ENCODE measurements at places on chromosomes 4 and X.

DNA sequence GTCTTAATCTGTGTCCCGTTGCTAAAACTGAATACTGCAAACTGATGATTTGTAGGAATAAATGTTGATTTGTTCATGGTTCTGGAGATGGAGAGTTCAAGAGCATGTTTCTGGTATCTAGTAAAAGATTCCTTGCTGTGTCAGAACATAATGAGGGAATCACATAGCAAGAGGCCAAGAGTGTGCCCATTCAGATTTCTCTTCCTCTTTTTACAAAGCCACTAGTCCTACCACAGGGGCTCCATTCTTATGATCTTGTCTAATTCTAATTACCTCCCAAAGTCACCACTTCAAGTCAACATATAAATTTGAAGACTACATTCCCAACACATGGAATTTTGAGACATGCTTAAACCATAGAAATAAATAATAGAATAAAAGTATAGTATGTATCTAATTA lies 608.8 kb upstream of the EPHA5 start:
- H3K4me3 ChIP-seq, result no peak overlapping the region
- DNase-seq, result no peak
- no peak overlapping the region for H3K27ac ChIP-seq
- H3K36me3 ChIP-seq, result no peaks in the 10 kb centered on the region

DNA sequence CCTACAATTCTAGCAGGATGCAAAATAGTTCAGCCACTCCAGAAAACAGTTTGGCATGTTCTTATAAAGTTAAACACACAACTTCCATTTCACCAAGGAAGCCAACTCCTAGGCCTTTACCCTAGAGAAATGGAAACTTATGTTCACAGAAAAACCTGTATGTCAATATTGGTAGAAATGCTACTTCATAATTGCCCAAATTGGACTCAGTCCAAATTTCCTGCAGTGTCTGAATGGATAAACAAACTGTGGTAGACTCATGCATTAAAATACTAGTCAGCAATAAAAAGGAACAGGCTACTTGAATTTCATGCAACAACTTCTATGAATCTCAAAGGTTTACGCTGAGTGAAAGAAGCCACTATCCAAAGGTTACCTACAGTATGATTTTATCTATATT lies 1738.8 kb upstream of the IGFBP7 start:
- H3K27ac ChIP-seq, result no peak overlapping the region
- no peak overlapping the region for H3K4me3 ChIP-seq
- H3K27me3 ChIP-seq, result no peaks in the 10 kb centered on the region
- no peak for DNase-seq
- no peaks in the 10 kb centered on the region for H3K4me1 ChIP-seq
- H3K36me3 ChIP-seq, result no peaks in the 10 kb centered on the region

- no peaks in the 10 kb centered on the region for H3K36me3 ChIP-seq
- H3K27ac ChIP-seq, result peak overlapping the region; percentile 74
- DNase-seq, result peak; percentile 29
- H3K4me3 ChIP-seq, result peak overlapping the region; percentile 98
- H3K27me3 ChIP-seq, result no peaks in the 10 kb centered on the region
Observed at GRCh38 chr4:98996056-98996764, 689 bp downstream of the METAP1 start.

DNA sequence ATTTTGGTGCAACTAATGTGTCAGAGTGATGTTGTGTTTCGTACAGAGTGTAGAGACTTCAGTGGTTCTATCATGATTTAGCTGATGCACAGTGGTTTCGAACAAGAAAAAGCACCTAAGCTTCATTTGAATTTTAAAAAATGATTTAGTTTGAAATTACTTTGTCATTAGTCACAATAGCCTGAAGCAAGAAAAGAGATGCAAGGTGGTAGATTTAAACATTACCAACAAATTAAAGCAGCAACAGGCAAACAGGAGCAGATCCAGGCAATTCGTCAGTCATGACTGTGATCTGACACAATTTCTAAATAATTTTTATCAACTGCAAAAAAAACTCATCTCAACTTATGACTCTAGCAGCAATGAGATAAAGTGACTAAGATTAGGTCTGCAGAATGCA lies 24.6 kb upstream of the COX7B2 start:
- H3K4me1 ChIP-seq, result no peaks in the 10 kb centered on the region
- H3K4me3 ChIP-seq, result no peak overlapping the region
- H3K27ac ChIP-seq, result no peak overlapping the region
- H3K27me3 ChIP-seq, result no peaks in the 10 kb centered on the region

DNA sequence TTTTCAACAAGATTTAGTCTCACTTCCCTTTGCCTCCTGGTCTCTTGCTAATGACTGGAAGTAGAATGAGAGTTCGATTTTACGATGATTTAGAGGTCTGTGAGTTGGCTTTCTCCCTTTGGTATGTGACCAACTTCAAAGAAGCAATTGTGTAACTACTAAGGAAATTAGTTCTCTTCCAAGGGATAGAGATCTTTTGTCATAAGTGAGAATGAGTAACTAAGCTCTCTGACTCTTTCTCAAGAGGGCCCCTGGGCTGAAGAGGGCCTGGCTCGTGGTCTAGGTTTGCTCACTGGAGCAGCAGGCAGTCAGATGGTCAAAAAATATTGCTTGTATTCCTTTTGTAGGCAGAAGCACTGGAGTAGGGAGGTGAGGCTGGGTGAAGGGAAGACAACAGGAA lies 176.3 kb downstream of the ENOX2 start:
- no peak overlapping the region for H3K4me3 ChIP-seq
- H3K27me3 ChIP-seq, result no peaks in the 10 kb centered on the region
- DNase-seq, result no peak
- H3K4me1 ChIP-seq, result no peaks in the 10 kb centered on the region
- H3K36me3 ChIP-seq, result no peaks in the 10 kb centered on the region

- no peaks in the 10 kb centered on the region for H3K27me3 ChIP-seq
- no peaks in the 10 kb centered on the region for H3K4me1 ChIP-seq
- H3K4me3 ChIP-seq, result no peak overlapping the region
- H3K36me3 ChIP-seq, result peaks cover 9% of the 10 kb centered on the region
Observed at GRCh38 chr4:7761312-7761711, 178.3 kb downstream of the AFAP1 start.

- no peak overlapping the region for H3K27ac ChIP-seq
- no peak overlapping the region for H3K4me3 ChIP-seq
- H3K4me1 ChIP-seq, result no peaks in the 10 kb centered on the region
- DNase-seq, result no peak
Observed at GRCh38 chrX:71198066-71198465, 25.0 kb upstream of the GJB1 start.

DNA sequence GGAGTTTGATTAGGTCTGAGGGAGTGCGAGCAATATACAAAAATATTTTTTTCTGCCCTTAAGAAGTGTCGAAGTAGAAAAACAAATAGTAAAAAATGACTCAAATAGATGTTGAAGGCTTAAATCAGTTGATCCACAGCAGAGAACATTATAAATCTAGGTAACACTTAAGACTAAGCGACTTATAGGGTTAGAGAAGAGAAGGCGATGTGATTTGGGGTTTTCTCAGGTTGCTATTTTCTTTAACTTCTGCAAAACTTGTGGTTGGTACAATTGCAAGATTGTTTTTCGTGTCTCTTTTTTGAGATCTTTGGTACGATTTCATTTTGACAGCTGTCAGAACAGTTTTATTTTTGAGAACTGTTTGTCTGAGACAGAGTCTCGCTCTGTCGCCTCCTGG lies 1479.5 kb downstream of the PCDH7 start:
- H3K27ac ChIP-seq, result no peak overlapping the region
- no peak for DNase-seq

- no peak overlapping the region for H3K4me3 ChIP-seq
- H3K36me3 ChIP-seq, result no peaks in the 10 kb centered on the region
- no peaks in the 10 kb centered on the region for H3K27me3 ChIP-seq
- H3K27ac ChIP-seq, result no peak overlapping the region
Observed at GRCh38 chr4:48343551-48343950, 2.2 kb downstream of the SLAIN2 start.

- H3K36me3 ChIP-seq, result no peaks in the 10 kb centered on the region
- H3K27me3 ChIP-seq, result peaks cover 9% of the 10 kb centered on the region
- no peaks in the 10 kb centered on the region for H3K4me1 ChIP-seq
- H3K4me3 ChIP-seq, result no peak overlapping the region
- DNase-seq, result no peak
- H3K27ac ChIP-seq, result no peak overlapping the region
Observed at GRCh38 chrX:133745349-133745748, 240.0 kb downstream of the GPC3 start.

DNA sequence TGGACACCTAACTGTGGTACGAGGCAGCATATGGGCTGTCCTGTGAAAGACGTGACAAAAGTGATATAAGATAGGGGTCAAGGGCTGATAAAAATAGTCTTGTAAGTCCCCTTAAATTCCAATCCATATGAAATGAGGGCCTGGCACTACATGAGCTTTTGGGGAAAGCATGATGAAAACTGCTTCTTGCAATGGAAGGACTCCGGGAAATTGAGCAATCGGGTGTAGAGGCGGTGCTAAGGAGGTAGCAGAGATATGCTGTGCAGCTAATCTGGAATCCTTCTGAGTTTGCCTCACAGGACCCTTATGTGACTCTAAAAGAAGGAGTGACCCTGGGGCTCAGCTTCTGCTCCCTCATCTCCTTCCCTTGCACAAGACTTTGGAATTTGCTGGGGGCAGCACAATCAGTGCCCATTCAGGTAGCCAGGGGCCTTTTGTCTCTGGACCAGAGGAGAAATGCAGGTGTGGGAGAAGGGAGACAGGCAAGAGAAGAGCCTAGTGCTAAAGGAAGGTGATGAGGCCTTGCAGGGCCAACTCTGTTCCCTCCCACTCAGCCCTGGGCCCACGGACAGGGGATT lies 12.8 kb downstream of the CLDN2 start:
- peak overlapping the region; percentile 12 for H3K27ac ChIP-seq
- no peaks in the 10 kb centered on the region for H3K27me3 ChIP-seq
- peak; percentile 30 for DNase-seq
- H3K36me3 ChIP-seq, result no peaks in the 10 kb centered on the region
- peaks cover 12% of the 10 kb centered on the region for H3K4me1 ChIP-seq

DNA sequence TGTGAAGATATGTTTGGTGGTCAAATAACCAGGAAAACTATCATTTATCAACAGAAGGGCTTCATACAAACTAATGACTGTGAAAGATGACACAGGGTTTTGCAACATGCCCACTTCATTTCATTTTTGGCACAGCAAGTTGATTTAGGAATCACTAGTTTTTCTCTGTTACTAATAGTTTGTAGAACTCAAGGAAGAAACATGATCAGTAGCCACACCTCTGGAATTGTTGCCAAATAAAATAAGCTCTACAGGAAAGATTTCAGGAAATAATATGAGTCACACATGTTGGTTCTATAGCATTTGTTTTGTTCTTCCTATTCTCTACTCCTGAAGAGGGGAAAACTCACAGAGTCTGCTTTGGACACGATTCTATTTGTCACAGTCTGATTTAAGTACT lies 255.4 kb downstream of the TLL1 start:
- no peak for DNase-seq
- H3K36me3 ChIP-seq, result no peaks in the 10 kb centered on the region
- H3K4me1 ChIP-seq, result no peaks in the 10 kb centered on the region
- H3K4me3 ChIP-seq, result no peak overlapping the region

DNA sequence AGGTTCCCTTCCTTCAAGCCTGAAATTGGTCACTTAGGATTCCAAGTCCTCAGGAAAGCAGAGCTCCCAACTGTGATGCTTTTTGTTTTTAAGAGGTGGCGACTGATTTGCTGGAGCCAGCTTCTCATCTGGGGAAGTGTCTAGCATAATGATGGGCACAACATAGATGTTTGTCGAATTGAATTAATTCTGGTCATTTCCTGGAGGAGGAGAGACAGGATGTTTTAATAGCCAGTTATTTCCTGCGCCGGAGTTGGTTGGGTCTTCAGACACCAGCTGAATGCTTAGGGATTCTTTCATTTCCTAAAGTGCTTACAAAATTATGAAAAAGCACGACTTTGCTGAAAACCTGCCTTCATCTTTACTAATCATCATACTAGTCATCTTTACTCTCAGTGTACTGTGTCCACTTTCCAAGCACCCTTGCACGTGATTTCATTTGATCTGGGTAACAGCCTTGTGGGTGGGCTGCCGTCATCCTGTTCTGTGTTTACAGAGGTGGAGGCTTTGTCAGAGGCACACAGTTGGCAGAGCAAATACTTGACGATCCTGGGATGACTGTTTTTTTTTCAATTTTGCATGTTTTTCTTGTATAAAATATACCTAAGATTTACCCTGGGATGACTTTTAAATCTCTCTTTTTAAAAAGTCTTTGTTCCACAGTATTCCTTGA lies 49.5 kb downstream of the RGS12 start:
- DNase-seq, result peak; percentile 13
- no peak overlapping the region for H3K4me3 ChIP-seq
- no peaks in the 10 kb centered on the region for H3K36me3 ChIP-seq
- no peaks in the 10 kb centered on the region for H3K27me3 ChIP-seq

DNA sequence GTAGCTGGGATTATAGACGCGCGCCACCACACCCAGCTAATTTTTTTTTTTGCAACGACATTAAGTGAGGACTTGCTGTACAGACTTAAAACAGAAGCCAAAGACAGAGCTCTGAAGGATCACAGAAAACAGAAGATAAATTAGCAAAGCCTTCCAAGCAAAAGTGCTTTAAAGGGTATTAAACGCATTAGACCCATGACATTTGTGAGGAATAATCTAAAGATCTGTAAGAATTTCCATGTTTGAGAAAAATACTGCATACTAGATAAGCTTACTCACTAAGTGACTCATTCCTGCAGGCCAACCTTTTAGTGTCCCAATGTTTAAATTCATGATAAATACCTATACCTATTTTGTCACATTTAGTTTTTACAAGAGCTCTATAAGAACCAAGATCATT lies 27.4 kb downstream of the SMARCA1 start:
- H3K27ac ChIP-seq, result no peak overlapping the region
- H3K27me3 ChIP-seq, result no peaks in the 10 kb centered on the region
- H3K4me1 ChIP-seq, result no peaks in the 10 kb centered on the region
- DNase-seq, result no peak
- H3K4me3 ChIP-seq, result no peak overlapping the region

DNA sequence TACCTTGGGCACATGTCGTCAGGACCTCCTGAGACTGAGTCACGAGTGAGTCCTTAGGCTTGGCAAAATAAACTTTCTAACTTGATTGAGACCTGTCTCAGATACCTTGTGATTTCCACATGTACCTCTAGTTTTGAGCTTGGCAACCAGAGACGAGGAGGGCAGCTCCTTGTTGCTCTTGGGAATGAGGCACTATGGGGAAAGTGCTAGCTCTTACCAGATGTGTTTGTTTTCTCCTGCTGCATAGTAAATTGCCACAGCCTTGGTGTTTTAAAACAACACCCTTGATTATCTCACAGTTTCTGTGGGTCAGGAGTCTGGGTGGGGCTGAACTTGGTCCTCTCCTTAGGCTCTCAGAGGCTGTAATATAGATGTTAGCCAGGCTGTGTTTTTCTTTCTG lies 59.1 kb upstream of the MAML3 start:
- H3K36me3 ChIP-seq, result no peaks in the 10 kb centered on the region
- no peaks in the 10 kb centered on the region for H3K4me1 ChIP-seq
- DNase-seq, result no peak
- H3K27ac ChIP-seq, result no peak overlapping the region
- H3K4me3 ChIP-seq, result no peak overlapping the region

- no peaks in the 10 kb centered on the region for H3K36me3 ChIP-seq
- no peaks in the 10 kb centered on the region for H3K27me3 ChIP-seq
- H3K27ac ChIP-seq, result peak within 1 kb of the TSS; percentile 51
- no peaks in the 10 kb centered on the region for H3K4me1 ChIP-seq
- DNase-seq, result no peak
- H3K4me3 ChIP-seq, result no peak within 1 kb of the TSS
Observed at GRCh38 chr4:112296949-112297880, at the start of gene ALPK1. TSS of gene ALPK1 (plus strand) at chr4:112297369.

- no peaks in the 10 kb centered on the region for H3K27me3 ChIP-seq
- peaks cover 17% of the 10 kb centered on the region for H3K4me1 ChIP-seq
- H3K27ac ChIP-seq, result no peak overlapping the region
- H3K4me3 ChIP-seq, result no peak overlapping the region
- DNase-seq, result no peak
Observed at GRCh38 chr4:41998019-41998418, 7.7 kb downstream of the SLC30A9 start.
